ENCODE measurements at places on chromosomes 3 and 15.

DNA sequence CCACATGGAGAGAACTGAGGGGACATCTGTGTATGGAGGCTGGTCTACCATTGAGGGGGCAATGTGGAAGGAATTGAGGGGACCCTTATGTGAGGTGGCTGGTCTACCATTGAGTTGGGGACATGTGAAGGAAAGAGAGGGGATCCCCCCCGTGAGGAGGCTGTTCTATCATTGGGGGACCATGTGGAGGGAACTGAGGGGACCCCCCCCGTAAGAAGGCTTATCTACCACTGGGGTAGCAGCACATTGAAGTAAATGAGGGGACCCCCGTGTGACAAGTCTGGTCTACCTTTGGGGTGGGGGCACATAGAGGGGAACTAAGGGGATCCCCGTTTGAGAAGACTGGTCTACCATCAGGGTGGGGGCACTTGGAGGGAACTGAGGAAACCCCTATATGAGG is 158.0 kb downstream of the FBLN2 start:
- no peak for DNase-seq

- no peak for DNase-seq
These were observed 20.3 kb downstream of the SLCO2A1 start for GRCh38 chr3:134009345-134010000.

DNA sequence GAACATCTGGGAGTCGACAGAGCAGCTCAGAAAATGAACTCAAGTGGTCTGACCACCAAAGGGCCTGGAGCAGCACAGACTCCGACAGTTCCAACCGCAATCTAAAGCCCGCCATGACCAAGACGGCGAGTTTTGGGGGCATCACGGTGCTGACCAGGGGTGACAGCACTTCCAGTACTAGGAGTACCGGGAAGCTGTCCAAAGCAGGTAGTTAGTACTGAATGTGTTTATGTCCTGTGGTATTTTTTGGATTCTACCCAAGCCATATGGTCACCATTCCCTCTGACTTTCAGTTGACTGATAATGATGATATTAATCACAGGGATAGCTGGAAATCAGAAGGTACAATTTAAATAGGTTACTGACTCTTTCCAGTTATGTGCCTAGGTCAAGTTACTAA is 82.3 kb downstream of the ARPP21 start:
- DNase-seq = no peak

DNA sequence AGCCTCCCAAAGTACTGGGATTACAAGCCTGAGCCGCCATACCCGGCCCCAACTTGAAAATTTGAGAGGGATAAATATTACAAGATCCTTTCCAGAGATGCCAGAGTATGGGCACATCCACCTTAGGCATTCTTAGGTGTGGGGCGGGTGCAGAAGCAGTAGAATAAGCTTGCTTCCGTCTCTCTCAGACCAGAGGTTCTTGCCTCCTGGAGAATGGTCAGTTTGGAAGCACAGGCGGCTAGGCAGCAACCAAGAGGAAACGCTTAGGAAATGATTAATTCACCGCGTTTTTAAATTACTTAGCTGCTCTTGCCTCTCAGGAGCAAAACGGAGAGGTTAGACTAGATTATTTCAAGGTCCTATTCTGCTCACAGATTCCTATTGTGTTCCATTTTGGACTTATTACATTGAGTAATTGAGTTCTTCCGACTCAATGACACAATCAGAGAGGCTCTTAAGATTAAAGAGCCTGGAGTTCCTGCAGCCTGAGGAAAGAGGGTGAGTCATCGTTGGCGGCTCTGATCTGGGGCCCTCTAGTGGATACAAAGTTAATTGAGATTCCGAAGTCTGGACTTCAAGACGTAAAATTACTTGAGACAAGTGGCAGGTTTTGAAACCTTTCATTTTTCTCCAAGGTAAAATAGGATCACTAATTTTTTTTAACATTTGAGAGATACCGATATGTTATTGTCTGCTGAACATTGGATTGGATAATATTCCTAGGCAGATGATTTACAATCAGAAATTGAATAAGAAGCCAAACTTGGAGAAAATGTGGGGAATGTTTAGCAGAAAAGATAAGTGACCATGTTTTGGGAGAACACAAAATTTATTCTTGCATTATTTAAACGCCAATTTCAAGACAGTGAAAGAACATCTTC is 5.8 kb upstream of the TOPAZ1 start:
- no peak for DNase-seq

DNA sequence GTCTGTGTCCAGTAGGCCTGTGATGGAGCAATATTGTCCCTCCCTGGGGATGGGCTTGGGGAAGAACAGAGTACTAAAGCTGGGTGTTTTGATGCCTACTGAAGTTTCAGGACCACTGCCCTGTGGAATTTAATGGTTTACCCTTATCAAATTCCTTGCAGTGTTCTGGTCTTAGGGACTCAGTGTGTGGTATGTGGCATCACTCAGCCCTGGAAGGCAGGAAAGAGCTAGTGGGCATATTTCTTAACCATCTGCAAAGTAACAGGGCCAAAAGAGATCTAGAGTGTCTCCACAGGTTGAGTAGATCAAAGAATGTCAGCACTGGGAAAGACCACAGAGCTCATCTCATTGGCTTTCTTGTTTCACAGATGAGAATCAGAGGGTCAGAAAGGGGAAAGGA is 11.8 kb upstream of the SCN10A start:
- no peak for DNase-seq

GRCh38 chr3:140717921-140718320 is 40.1 kb downstream of the TRIM42 start:
- DNase-seq = no peak

DNA sequence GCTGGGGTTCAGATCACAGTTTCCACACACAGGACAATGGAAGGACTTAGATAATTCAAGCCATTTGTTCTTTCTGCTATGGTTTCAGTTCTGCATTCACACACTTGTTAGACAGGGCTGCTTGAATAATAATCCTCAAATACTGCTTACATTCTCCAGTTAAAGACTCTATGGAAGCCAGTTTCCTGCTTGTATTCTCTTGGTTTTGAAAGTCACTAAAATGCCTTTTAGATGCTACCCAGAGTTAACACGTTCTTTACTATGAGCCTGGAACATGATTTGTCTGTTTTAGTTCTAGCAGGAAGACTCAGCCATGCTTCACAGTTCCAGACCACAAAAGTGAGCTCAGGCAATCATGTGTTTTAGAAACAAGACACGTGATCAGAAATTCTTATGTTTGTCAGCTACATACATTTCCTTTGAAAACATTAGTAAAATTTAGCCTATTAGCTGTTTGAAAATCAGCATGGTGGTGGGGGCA is 152.4 kb downstream of the LEKR1 start:
- no peak for DNase-seq

- peak; percentile 75 for DNase-seq
These were observed 102.7 kb upstream of the CHD2 start for GRCh38 chr15:92797168-92798052.

DNA sequence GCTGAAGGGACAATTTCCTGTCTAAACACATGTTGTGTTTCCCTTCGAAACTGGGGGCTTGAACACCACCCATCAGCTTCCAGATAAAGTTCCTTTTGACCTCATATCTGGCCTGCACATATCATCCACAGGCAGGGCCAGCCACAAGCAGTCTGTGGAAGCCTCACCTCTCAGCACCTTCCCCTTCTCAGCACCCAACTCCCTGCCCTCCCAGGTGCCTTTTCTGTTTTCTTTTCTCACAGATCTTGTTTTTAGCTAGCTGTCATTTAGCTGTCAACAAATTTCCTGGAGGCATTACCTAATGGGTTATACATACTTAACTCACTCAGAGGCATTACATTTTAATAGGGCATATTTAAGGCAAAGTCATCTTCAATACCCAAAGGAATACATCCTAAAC is 93.9 kb downstream of the SEMA6D start:
- DNase-seq = no peak

DNA sequence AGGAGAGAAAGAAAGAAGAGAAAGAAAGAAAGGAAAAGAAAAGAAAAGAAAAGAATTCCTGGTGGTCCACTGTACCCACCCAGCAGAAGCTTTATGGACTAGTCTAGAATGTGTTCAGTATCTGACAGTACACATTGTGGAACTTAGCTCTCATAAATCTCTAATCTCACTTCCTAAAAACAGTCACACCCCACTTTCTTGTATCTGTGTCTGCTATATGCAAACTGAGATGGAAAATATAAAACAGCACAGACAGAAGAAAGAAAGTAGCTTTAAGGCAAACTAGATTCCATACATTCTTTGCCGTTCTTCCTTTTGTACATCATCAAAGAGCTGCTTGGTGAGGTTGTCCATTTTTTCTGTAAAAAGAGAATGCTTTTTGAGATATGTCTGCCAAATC is 41.1 kb upstream of the GNB5 start:
- DNase-seq = no peak

DNA sequence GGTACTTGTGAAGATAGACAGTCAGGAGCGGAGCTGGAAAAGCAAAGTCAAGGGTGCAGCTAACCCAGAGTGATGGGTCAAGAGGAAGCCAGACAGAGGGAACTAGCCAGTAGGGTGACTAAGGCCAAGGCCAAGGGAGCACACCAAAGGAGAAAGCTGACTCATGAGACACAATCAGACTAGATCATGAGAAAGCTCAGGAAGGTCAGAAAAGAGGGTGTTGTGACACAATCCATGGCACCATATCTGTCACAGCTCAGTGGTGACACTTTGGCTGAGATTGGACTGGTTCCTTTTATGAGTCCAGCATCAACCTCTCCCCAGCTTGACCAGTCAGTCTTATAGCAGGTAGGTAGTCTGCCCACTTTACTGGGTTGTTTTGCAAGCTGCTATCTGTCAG is 22.2 kb downstream of the P2RY1 start:
- DNase-seq = no peak

Measured in NCI-H1048 (cell line).